Bronchial epithelial cell (primary cell): ENCODE measurements at places on chromosomes 16 and 17. TPM values are rescaled to one million over a fixed set of nuclear protein-coding genes. Genes with fewer than 3 reads are reported as not detected.

The SOX15 gene
- total RNA-seq: 23.4 and 41.7 TPM in 2 replicates

The ZNF276 gene
- 12.9 and 15.5 TPM in 2 replicates for total RNA-seq

The NPB gene
- 0.26 and 0.51 TPM in 2 replicates for total RNA-seq

The DNAAF8 gene
- total RNA-seq: under 0.01 and 0.26 TPM in 2 replicates

The BCL6B gene
- not detected in 2 replicates for total RNA-seq

The SPATA33 gene
- 1.3 and 2.3 TPM in 2 replicates for total RNA-seq

The CHST4 gene
- under 0.01 and 0.26 TPM in 2 replicates for total RNA-seq

The FN3K gene
- 3.7 and 4.5 TPM in 2 replicates for total RNA-seq

The TNP2 gene
- total RNA-seq: not detected in 2 replicates

The ABHD15 gene
- 5.2 and 6.3 TPM in 2 replicates for total RNA-seq

The MFSD11 gene
- total RNA-seq: 15.2 and 17.1 TPM in 2 replicates

- DNase-seq: no peak
Measured at GRCh38 chr16:1890024-1890707, 18.2 kb upstream of the MEIOB start.

- DNase-seq: no peak
Measured at GRCh38 chr16:78455861-78456260, 356.4 kb downstream of the WWOX start.

GRCh38 chr17:73255671-73256181 is 6.0 kb downstream of the CPSF4L start:
- peak; percentile 67 for DNase-seq

DNA sequence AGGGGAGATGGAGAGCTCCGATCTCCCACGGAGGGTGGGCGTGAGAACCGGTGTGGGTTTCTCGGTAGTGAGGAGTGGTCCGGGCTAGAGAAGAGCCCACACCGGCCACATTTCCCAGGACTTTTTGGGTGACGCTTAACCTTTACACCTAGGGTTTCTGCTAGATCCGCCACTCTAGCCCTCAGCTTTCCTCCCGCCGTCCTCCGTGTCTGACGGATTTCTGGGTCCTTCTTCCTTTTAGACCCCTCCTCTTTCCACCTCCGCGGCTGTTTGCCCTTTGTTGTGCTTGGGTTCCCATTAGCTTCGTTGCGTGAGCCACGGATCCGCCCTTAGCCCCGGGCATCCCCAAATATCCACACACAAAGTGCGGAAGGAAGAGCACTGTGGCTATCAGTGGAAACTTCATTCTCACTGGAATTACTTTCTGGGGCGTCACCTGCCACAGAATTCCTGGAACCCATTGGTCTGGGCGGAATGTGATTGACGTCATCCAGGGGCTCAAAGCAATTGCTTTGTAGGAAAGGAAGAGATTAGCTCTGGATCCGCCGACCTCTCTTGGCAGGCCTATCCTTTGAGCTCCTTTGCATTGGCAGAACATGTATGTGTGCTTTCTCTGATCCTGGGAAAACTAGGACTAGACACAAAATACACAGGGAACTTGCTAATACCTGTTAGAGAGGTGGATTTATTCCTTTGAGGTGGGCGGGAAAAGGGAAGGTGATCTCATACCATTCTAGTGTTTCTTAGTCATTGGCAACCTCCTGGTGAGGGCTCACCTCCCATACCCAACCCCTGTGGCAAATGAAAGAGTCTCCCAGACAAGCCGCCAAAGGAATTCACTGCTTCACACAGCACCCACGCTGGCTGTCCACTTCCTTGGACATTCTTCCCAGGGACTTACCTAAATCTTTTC is 654 bp downstream of the TNFAIP1 start:
- peak; percentile 97 for DNase-seq

GRCh38 chr17:17035920-17036523 is 6.2 kb upstream of the MPRIP start:
- no peak for DNase-seq

- no peak for DNase-seq
Measured at GRCh38 chr17:862582-862981, 80.4 kb downstream of the MRM3 start.

DNA sequence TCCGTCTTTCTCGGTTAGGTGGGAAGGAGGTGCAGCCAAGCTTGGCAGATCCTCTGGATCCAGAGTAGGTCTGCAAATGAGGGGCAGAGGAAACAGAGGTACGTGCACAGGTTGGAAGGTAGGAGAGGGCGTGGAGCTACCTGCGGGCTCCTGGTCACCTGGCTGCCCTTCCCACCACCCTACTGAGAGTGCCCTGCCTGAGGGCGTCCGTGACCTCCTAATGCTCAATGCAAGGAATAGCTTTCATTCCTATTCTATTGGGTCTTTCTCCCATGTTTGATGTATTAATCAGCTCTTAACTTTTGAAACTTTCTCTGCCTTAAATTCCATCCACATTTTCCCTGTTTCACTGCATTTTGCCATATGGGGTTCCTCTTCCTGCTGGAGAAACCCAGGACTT is 44.6 kb downstream of the MYH13 start:
- DNase-seq: no peak

DNA sequence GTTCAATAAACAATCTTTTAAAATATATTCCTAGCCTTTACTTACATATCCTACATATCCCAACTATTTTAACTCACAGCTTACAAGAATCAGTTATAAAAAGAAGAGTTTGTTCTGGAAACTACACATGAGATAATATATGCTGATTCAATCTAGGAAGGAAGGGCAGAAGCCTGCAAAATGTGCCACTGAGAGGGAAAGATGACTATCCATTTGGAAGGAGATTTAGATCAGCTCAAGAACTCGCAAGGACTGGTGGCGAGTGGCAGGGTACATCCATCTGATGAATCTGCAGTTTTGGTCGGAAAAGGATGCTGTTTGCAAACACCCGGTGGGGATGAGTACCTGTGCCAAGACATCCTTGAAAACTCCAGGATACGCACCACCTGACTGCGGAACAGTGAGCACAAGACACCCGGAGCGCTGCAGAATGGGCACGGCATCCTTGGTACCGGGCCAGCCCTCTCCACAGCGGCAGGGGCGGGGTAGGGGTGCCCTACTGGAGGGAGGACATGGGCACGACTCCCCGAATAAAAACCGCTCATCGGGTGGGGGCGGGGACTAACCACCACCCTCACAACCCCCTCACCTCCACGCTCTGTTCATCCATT is 723 bp downstream of the TRIM37 start:
- DNase-seq: peak; percentile 47

GRCh38 chr17:59890720-59891119 is 2.0 kb downstream of the TUBD1 start:
- DNase-seq: peak; percentile 59

DNA sequence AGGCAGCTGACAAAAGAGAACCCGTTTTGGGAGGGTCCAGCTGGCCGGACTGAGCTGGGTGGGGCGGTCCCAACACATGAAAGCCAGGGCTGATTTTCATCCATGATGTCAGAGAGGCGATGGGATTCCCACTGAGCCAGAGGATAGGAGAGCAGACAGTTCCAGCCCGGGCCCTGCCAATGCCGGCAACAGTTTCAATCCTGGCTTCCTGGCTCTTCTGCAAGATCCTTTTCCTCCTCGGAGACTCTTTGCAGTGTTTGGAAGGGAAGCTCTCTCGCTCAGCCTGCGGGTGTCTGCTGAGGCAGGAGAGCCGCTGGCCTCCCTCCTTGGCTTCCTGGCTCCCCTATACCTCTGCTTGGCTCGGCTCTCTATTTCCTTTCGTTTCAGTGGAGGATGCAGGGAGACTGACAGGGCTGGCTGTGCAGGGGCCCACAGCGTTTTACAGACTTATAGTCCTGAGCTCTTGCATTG is 145.5 kb upstream of the SOX9 start:
- no peak for DNase-seq

GRCh38 chr16:67091906-67092566 is 17.7 kb upstream of the PHAF1 start:
- no peak for DNase-seq

DNA sequence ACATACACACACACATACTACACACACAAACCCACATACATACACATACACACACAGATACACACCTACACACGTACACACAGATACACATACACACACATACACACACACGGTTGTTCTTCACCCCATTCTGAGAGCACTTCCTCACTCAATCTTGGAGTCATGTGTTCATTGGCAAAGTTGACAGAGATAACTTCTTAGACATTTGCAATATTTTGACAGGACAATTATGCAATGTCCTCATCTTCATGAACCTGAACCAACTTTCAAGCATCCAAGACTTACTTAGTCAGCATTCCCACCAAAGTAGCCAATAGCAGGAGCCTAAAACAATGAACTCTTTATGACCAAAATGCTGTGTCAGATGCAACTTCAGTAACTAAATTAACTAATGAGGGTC is 77.1 kb upstream of the DNAH17 start:
- no peak for DNase-seq

DNA sequence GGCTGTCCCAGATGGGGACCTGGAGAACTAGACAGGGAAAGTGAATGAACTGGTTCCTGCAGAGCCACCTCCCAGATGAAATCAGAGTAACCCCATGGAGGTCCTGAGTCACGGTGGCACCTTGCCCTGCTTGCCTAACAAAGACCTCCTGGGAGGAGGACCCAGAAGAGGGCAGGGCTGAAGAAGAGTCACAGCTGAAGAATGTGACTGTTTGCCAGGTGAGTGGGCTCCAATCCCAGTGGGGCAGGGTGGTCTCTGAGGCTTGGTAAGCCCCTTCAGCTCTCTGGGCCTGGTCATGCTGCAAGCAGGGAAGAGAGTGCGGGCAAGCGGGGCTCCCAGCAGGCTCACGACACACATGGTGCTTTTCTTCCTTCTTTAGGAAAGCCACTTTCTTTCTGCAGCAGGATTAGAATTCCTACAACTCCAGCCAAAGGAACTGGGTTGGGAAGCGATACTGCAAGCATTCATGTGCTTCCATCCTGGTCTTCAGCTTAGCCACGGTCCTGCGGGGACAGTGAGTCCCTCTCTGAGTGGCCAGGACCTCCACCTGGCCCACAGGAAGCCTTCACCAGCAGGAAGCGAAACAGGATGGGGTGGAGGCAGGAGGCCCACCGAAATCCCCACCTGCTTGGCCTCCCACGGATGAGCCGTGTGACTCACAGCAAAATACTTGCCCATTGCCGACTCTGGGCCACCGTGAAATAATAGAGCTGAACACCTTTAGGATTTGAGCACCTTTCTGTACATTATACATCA is 4.3 kb downstream of the C16orf74 start:
- DNase-seq: peak; percentile 96

- DNase-seq: peak; percentile 93
Measured at GRCh38 chr16:24700549-24701392, 28.7 kb upstream of the TNRC6A start.

- no peak for DNase-seq
Measured at GRCh38 chr17:19017804-19018599, 13.4 kb upstream of the FAM83G start.
